ENCODE measurements at places on chromosomes 4 and X. TPM values are rescaled to one million over a fixed set of nuclear protein-coding genes. Genes with fewer than 3 reads are reported as not detected.

GRCh38 chr4:92658318-92658717, 354.6 kb downstream of the GRID2 start:
- DNase-seq: no peak

GRCh38 chr4:145709843-145710242, 29.9 kb downstream of the C4orf51 start:
- peak; percentile 96 for DNase-seq

DNA sequence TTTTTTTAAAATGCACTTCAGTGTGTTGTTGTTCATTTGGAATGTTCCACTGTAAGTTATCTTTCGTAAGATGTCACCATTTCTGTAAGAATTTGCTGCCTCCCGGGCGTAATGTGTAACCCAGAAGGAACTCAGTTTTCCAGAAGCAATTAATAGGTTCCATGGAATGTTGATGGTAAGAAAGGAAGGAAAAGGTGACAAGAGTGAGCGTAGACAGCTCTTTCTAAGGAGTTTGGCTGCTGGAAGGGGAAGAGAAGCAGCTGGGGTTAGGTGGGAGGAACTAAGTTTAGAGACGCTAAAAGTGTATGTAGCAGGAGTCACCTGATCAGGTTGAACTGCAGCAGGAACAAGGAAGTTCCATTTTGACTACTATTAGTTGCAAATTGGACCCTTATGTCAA, 35.9 kb downstream of the PNMA5 start:
- peak; percentile 20 for DNase-seq

DNA sequence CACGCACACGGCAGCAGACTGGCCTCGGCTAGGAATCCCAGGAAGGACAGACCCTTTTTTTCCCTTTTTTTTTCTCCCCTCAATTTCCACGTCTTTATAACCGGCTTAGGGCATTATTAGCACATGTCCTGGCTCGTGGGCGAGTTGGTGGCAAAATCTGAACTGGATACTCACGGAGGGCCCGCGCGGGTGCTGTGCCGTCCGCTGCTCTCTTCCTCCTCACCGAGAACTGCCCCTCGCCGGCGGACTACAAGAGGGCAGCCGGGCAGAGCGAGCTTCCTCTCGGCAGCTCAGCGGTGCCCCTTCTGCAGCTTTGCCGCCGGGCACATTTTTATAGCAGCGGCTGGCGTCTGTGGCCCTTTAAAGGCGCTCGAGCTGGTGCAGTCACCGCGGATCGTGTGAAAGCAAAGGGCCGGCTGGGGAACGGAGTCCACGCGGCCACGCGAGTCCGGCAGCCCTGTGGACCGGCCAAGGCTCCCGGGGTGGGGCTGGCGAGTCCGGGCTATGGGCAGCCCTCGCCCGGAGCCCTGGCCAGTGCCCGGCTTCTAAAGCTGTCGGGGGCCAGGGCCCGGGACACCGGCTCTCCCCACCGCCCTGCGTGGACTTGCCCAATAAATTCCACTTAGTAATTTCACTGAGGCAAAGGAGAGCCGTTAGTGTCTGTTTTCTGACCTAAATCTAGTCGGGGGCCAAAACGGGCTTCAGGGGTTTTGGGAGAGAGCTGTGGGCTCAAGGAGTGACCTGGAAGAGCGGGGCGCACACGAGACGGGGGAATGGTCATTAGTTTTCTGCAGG, 1.3 kb upstream of the CITED1 start:
- peak; percentile 62 for DNase-seq

- DNase-seq: no peak
Observed at GRCh38 chr4:63717384-63717783, 691.9 kb downstream of the TECRL start.

- DNase-seq: no peak
Observed at GRCh38 chr4:187687697-187688096, 307.9 kb upstream of the ZFP42 start.

GRCh38 chr4:33914386-33914785, 2329.9 kb downstream of the ARAP2 start:
- DNase-seq: no peak

DNA sequence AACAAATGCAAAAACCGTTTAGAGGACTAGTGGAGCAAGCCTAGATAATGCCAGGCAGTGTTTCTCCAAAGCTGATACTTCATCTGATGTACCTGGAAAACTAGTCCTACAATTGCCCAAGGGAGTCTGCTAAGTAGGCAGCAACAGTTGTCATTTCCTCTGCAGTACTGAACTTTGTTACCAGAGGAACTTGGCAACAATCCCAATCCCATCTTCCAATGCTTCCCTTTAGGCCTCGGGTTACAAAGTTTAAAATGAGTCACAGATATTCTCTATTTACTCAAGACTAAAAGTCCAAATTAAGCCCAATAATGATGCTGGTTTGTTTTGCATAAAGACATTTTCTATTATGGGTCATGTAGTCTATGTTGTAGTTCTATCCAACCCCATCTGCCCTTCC, 120.0 kb upstream of the GLRA2 start:
- no peak for DNase-seq

DNA sequence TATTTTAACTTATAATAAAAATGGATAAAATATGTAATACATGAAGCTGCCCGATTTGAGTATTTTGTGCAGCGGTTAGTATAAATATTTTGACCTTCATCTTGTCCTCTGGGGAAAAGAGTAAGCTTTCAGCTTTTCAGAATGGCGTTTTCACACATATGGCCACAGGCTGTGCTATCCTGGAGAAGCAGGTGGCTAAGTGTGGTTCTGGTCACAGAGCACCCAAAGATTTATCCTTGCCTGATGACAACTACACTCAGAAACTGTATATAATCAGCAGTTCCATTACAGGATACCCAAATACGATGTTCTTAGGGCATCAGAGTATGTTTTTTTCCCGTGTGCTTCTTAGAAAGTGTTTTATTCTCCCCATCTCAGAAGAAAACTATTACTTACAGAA, 42.3 kb upstream of the ANK2 start:
- DNase-seq: no peak

DNA sequence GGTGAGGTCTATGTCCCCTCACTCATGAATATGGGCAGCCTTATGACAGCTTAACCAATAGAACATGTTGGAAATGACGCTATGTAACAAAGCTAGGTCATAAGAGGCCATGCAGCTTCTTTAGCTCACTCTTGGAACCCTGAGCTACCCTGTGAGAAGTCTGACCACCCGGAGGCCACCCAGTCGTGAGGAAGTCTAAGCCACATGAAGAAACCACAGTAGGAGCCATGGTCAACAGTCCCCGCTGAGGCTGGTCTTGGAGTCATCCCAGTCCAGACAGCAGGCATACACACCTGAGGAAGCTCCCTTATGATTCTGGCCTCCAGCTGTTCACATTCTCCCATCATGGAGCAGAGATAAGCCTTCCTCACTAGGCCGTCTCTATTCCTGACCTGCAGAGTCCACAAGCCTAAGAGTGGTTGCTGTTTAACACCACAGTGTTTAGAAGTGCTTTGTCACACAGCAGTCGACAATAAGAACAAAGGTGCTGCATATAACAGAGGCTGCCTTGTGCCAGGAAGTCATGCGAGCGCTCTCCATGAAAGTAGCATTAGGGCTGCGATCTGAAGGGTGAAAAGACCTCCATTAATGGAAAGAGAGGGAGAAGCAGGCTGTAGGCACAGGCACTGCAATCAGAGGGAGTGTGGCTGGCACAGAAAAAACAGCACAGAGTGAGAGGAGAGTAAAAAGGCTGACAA, 38.2 kb downstream of the TSPAN5 start:
- no peak for DNase-seq

GRCh38 chr4:5337731-5338130, 286.5 kb downstream of the STK32B start:
- no peak for DNase-seq

GRCh38 chrX:115233497-115234455, at the start of gene LRCH2:
TSS of gene LRCH2 (minus strand) at chrX:115234096. CDS start at chrX:115234041, 55 bp downstream.
- peak; percentile 12 for DNase-seq

DNA sequence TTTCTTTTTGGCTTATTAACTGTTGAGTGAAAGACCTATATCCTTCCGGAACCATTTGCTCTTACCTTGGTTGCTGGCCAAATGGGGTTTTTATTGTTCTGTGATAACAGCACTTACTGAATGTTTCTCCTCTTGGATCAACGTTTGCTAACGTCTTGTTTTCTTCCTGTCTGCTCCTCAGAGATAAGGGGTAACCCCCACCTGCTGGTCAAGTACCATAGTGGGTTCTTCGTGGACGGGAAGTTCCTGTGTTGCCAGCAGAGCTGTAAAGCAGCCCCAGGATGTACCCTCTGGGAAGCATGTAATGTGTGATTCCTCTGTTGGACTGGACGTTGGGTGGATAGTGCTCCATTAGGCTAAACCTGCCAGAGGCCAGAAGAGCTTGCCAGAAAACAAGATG, 15.3 kb downstream of the BMX start:
- DNase-seq: no peak

USP26 gene
- total RNA-seq: not detected

GC gene
- total RNA-seq: not detected

EVC2 gene
- total RNA-seq: 3.5 TPM

Data from astrocyte (in vitro differentiated cells and primary cell).